HS-27A (cell line): ENCODE measurements at places on chromosomes 1 and 21.
A peak's percentile ranks its signal among the peaks of the same experiment; 100 is the strongest.

DNA sequence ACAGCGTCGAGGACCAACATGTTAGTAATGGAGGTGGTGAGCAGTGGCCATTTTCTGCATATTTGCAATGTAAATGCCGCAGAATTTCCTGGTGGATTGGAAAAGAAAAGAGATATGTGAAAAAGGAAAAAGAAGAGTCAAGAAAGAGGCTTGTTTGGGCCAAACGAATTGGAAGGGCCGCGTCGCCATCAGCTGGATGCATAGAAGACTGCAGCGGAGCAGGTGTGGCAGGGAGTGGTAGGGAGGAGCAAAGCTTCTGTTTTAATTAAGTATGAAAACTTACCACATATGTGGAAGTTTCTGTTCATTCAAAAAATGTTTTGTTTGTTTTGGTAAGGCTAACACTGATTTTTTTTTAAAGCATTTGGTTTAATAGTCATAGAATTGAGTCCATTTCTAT, 690.7 kb downstream of the NCAM2 start:
- DNase-seq: peak; percentile 15

DNA sequence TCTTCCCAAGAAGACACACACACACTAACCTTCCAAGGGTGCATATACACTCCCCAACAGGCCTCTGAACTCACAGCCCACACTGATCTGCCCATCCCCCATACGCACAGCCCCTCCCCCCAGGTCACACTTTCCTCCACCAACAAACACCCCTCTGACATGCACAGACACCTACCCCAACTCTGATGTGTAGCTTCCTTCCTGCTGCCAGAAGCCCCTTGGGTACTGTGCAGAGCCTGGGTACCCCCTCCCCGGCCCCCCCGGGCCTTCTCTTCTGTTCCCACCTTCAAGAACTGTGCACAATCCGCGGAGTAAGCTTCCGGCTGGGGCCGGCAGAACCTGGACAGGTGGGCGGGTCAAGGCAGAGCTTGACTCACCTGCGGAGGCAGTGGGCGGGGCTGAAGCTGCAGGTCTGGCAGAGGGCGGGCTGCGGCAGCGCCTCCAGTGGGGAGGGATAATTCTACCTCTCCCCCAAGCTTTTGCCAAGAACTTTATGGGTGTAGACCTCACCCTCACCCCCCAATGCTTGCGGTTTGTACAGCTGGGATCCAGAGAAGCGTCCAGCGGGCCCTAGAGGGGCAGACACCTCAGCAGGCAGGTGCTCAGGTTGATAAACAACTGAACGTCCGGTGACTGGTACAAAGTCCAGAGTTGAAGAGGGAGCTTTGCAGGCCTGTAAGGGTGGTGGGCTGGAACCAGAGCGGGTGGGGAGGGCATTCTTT, at the start of gene C1orf210:
C1orf210 (minus strand) TSS at position 313 of the 722 bp plus-strand sequence. CDS start 2,311 bp downstream, outside the sequence.
- no peak for DNase-seq

- DNase-seq: peak; percentile 72
Measured at GRCh38 chr1:222464841-222465210, 83.1 kb downstream of the HHIPL2 start.

GRCh38 chr1:10456661-10457060, 6.8 kb downstream of the CORT start:
- DNase-seq: no peak

- no peak for DNase-seq
Measured at GRCh38 chr21:38494251-38494642, 4.0 kb downstream of the ERG start.

- DNase-seq: no peak
Measured at GRCh38 chr1:159602501-159602999, 14.9 kb downstream of the APCS start.

DNA sequence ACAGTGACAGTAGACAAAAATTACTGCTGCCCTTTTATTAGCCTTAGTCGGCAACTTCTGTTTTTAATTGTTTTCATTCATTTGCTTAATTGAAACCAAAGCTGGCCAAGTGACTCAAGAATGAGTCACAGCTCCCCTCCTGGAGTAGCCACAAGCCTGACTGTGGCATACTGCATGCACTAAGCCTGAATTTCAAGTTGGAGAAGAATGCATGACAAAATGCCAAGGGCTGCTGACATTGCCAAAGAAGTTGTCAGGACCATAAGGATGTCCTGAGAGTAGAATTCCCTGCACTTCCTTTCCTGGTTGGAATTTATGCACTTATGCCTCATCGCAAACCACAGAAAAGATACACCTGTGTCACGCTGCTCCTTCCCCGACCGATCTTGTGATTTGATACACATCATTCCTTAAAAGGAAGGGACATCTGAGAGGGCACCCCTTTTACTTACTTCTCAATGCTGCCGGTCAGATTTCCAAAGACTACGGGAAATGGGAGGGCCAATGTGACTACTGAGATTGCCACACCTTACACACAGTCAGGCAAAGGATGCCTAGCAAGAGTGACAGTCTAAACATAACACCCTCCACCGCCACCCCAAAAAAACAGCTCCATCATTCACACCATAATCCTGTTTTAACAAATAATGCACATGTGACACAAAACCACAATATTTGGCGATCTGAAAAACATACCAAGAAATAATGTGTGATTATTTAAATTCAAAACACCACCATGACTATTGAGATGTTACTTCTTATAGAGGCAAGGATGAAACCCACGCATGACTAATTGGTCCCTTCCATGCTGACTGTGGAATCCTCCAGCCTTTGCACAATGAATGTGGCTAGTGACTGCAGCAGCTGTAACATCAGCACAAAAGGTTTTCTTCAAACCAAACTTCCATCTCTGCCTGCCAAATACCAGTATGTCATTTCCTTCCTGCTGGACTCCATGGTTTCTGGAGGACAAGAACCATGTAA, 28.2 kb downstream of the VAV3 start:
- DNase-seq: peak; percentile 24

DNA sequence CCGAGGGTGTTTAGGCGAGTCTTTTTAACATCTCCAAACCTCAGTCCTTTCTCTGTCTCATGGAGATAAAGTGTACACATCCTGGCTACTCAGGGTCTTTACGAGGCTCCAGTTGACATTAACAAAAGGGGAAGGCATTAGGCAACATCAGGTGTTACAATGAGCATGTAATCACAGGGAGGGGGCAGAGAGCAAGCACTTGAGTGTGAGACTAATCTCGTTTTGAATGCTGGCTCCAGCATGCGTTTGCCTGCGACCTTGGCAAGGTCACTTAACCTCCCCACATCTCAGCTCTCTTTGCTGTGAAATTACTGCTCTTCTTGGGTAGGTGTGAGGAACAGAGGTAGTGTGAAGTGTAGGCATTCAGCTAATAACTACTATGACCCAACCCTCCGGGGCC, 3.1 kb downstream of the TNNT2 start:
- DNase-seq: no peak

- no peak for DNase-seq
Measured at GRCh38 chr1:177948336-177948972, 21.4 kb downstream of the SEC16B start.

GRCh38 chr1:80882553-80882952, 918.2 kb upstream of the ADGRL2 start:
- peak; percentile 76 for DNase-seq
